Fibroblast of the conjunctiva (primary cell): ENCODE measurements at places on chromosomes 1 and 21.

- DNase-seq: no peak
Measured at GRCh38 chr1:166080967-166081870, 85.6 kb downstream of the FAM78B start.

DNA sequence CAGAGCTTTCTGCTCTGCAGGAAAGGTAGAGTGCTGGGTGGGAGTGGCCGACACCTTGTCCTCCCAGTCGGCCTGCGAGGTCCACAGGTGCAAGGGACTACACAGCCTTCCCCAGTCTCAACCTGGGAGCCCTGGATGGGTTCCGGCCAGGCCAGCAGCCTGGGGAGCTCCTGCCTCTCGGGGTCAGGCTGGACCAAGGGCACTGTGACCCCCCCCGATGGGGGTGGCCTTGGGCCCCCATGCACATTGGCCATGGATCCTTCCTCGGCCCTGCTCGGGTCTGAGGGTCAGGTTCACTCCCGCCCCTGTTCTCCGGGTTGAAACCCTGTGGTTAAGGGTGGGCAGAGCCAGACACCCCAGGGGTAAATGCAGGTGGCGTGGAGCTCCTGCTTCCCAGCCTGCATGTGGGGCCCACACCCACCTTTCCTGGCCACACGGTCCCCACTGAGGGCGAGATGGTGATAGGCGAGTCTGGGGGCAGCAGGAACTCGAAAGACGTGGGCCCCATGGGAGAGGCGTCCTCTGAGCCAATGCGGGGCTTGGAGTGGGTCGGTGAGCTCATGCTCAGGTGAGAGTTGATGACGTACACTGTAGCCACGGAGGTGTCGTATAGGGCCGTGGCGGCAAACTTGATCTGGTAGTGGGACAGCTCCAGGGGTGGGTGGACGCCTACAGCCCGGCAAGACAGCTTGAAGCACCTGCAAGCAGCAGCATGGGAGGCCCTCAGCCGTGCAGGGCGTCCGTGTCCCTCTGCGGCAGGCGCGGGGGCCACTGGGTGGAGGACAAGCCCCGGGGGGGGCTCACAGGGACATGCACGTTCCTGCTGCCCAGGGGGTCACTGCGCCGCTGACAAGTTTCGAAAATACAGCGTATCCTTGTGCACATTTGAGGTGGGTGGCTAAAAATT, 10.8 kb upstream of the TMEM52 start:
- no peak for DNase-seq

GRCh38 chr1:869499-870244, 54.1 kb upstream of the SAMD11 start:
- peak; percentile 4 for DNase-seq

DNA sequence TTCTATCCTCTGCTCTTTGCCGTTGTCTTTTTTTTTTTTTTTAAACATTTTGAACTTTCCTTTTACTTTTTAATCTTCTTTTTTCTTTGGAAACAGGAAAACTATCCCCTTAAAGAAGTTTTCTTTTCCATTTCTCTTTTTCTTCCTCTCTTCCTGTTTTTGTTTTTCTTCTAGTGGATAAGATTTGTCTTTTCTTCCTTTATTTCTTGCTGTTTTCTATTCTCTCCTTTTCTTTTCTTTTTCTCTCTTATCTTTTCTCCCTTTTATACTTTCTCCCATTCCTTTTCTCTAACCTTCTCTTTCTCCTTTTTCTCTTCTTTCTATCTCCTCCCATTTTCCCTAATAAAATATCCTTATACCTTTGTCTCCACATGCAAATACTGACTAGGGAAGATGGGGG, 46.2 kb downstream of the PEX14 start:
- no peak for DNase-seq

DNA sequence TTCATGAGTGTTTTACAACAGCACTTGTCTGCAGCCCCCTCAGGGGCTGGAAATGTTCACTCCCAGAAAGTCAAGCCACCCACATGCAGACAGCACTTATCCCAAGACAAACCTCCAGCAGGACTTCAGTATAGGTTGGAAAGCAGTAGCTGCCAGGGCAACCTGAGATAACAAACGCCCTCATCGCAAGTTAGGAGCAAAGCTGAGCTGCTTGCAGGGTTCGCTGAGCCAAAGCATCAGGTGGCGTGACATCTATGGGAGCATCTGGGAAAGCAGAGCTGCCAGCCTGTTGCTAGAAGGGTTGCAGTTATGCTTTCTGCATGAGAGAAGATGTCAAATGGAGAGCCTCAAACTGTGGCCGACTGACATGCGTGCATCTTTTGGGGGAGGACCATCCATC, 4.2 kb upstream of the STXBP3 start:
- no peak for DNase-seq

DNA sequence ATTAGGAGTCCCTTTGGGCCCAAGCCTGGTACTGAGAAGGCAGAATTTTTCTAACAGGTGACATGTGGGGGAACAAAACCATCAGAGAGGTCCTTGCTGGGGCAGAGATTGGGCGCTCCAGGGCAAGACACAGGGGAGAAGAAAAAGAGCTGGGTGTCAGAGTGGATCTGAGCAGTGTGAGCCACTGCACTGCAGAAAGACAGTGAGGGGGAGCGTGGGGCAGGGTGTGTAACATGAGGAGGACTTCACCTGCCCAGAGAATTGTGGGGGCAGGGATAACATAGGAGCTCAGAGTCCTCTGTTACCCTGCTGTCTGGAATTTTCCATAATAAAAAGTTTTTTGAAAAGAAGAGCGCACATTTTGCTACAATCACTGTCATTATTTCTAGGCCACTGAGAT, 25.5 kb upstream of the CSF3R start:
- no peak for DNase-seq

DNA sequence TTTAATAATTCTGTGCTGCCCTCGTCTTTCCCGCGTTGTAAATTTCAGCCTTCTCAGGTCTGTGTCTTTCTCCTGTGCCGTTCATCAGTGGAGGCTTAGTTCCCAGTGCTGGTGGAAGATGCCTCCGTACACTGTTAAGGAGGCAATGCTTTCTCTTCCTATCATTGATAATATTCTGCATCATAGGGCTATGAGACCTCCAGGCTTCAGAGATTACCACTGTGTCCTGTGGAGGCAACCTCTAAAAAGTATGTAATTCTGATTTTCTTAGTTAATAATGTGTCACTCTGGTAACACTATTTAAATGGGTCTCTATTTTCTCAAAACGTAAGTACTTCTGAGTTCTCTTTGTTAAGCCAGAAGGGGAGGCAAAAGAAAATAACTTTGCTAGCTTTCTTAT, 538.3 kb downstream of the SMYD3 start:
- DNase-seq: no peak

- DNase-seq: no peak
Measured at GRCh38 chr1:108016451-108016920, 51.5 kb upstream of the VAV3 start.

GRCh38 chr21:42145569-42146272, 73.2 kb upstream of the ABCG1 start:
- DNase-seq: peak; percentile 46

GRCh38 chr1:207259391-207259790, 62.1 kb upstream of the CD55 start:
- DNase-seq: peak; percentile 9

- no peak for DNase-seq
Measured at GRCh38 chr1:55050283-55050682, 10.9 kb downstream of the PCSK9 start.

- no peak for DNase-seq
Measured at GRCh38 chr1:119651641-119652040, 3.6 kb upstream of the ZNF697 start.

DNA sequence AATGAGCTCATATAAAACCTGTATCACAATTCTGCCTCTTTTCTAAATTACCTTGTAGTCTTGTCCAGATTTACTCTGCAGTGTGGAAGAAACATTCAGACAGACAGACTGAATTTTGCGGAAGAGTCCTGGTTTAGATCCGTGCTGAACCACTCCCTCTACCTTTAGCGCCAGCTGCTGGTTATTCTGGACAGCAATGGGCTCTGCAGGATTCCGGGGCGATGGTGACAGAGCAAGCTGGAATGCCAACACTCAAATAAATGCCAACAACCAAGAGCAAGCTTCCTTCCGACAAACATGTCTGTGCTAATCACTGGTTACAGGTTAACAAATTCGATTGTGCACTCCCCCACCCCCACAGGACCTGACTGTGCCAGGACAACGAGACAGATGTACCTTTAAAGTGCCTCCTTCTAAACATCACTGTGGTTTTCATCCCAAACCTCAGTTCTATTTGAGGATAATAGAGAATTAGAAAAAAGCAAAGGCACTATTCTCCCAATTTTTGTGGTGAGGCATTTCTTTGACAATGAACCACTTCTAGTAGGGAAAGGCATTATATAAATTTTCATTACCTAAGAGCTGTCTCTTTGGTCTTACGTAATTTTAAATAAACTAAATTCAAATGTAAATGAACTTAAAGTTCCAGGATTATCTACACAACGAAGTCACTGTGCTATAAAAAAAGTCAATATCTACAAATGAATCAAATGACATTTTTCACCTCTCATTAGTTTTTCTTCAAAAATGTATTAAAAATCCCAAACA, 90.4 kb downstream of the INTS7 start:
- peak; percentile 10 for DNase-seq

DNA sequence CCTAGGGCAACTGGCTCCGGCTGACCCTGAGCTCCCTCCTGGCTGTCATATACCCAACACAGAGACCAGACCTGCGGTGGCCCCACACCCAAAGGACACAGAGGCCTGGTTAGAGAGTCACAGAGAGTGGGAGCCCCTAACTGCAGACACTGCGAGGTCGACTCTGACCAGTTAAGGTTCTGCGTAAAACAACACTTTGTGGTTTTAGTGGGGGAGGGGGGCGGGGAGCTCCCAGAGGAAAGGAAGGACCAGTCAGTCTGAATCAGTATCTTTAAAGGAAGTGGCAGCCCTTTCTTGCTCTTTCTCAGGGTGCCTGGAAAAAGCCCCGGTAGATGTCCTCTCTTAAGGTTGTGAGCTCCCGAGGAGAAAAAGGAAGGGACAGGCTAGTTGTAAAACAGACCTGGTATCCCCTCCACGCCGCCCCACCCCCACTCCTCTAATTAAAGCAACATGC, 2.4 kb downstream of the SSBP3 start:
- no peak for DNase-seq

DNA sequence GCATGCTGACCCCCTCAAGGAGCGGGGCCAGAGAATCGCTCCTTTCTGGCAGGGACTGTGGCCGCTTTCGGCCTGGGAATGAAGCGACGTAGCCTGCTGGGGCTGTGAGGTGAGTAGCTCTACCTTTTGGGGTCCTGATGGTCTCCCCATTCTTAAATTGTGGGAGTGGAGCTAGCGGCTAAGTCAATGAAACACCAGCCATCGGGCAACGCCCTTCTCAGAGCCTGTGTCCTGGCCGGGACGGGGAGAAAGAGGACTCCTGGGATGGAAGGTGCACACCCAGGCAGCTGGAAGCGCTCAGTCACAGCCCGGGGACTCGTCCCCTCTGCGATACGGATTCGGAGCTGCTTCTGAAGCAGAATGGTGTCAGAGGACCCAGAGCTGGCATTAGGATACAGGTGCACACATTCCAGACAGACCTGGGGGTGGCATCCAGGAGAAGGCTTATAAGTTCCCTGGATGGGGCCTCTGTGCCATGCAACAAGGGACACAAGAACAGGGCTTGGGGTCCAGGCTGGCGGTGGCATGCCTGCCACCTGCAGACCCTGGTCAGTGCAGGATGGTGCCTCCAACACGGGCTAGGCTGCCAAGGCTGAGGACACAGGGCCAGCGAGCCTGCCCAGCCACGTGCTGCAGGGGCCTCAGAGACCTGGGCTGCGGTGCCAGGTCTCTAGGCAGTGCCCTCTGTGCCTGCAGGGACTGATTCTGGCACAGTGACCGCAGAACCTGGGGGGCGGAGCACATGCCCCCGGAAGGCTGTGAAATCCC, 945 bp upstream of the WNT9A start:
- DNase-seq: no peak

- DNase-seq: no peak
Measured at GRCh38 chr1:108100148-108100547, 100.0 kb downstream of the SLC25A24 start.

DNA sequence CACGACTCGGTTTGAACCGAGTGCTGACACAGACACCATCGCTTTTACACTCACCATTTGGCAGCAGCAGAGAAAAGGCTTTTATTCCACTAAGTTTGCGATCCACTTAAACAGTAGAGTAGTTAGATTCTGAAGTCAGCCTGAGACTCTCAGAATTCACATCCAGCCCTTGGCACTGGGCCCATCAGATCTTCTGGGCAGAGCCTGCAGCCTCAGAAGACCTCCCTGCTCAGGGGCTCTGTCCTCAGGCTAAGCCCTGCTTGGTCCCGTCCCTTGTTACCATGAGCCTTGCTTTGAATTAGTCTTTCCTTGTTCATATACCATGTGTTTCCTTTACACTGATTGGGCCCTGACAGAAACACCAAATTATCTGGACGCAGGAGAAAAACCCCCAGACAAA, 41.4 kb upstream of the AJAP1 start:
- no peak for DNase-seq

DNA sequence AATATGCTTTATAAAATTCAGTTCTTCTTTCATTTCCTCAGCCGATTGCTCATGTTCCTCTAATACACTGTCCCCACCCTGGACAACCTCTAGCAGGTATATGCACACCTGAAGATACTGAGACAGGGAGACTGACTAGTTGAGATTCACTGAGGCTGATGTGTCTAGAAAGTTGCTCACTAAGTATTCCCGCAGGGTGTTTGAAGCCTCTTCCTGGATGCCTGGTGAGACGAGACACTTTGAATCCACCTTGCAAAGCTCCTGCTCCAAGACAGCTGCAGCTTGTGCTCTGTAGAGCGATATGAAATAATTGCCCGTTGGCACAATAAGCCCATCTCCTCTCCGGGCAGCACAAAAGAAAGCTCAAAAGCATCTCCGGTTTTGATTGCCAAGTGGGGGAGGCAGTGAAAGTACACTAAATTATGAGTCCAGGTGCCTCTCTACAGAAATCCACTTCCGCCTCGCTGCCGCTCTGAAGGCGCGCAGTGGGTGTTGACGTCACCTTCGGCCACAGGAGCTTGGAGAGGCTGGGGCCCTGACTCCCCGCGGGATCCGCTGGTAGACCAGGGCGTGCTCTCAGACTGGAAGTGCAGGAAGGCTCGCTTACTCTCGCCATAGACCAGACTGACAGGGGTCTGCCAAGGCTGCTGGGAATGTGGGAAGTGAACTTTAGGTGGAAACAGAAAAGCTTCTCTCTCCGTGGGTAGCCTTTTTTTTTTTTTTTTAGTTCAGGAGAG, 46.3 kb downstream of the GPA33 start:
- no peak for DNase-seq

DNA sequence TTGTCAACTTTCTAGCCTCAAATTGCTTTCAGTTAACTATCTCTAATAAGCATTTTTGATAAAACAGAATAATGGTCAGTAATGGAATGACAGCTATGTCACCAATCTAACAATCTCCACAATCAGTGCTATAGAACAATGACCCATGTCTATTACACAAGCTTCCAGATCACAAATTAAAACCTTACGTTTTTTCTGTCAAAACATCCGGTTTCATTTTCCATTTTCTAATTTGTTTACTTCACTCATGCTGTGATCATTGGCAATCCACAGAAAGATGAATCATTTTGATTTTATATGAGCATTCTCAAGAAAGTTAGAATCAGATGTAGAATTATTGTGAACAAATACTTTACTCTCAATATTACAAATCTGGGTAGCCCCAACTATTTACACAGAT, 80.3 kb downstream of the KCNT2 start:
- DNase-seq: peak; percentile 9

GRCh38 chr1:114896795-114897194, 42.1 kb downstream of the SYCP1 start:
- DNase-seq: no peak
